Stimulated activated CD8-positive, alpha-beta memory T cell treated with anti-CD3 and anti-CD28 coated beads, Interleukin-4, amount 100 ng/mL, for 48 hours (primary cell): ENCODE measurements at places on chromosomes 13 and 19.

GRCh38 chr13:113970810-113971470 is 2.9 kb downstream of the C13orf46 start:
- DNase-seq: no peak

DNA sequence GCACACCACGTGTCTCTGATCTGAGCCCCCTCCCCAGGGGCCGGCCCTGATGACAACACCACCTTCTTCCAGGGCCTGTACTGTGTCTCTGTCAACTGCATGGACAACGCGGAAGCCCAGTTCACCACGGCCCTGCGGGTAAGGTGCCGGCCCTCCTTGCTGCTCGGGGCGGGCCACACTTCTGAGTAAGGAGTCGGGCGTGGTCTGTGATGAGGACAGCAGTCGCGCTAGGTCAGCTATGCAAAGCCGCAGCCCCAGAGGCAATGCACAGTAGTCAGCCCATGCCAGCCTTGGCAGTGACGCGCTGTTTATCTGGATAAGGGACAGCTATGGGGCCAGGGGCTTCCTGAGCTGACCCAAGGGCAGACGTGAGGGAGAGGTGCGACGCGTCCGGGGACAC is 24.6 kb downstream of the MAU2 start:
- DNase-seq: no peak

- peak; percentile 87 for DNase-seq
These were observed 112.1 kb downstream of the ZIC5 start for GRCh38 chr13:99859178-99860177.

GRCh38 chr19:17871032-17871877 is 490 bp upstream of the SLC5A5 start:
- no peak for DNase-seq
